NCI-H526 treated with DMSO at 0.1 percent for 48 hours (cell line): ENCODE measurements at places on chromosomes 2 and 18.

- DNase-seq: no peak
These were observed 76.8 kb downstream of the POLR1A start for GRCh38 chr2:86028766-86029381.

DNA sequence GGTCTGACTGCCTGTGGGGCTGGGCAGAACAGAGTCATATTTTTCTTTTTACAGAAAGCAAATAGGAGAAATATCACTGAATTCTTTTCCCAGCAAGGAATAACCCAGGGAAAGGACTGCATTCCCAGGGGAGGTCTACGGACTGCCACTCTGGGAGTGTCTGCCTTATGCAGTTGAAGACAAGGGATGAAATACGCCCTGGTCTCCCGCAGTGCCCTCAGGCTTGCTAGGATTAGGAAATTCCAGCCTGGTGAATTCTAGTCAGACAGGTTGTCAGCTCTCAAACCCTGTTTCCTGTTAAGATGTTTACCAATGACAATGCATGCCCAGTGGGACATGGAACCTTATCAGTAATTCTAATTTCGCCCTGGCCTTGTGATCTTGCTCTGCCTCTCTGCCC is 30.3 kb upstream of the PDK1 start:
- no peak for DNase-seq

DNA sequence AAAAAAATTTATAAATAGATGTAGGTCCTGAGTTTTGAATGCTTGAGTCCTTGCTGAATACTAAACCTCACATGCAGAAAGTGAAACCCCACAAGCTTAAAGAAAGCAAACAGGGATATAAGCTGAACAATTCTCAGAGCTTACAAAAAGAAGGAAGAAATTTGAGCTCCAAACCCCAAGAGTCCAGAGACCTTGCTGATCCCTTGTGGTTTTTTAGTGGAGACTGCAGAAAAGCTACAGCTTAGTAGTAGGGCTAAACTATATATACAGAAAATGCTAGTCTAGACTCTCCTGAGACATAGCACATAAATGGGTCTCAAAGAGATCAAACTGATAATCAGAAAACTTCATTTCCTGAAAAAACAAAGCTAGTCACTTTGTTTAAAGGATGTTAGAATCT is 1548.1 kb upstream of the ZEB2 start:
- no peak for DNase-seq

DNA sequence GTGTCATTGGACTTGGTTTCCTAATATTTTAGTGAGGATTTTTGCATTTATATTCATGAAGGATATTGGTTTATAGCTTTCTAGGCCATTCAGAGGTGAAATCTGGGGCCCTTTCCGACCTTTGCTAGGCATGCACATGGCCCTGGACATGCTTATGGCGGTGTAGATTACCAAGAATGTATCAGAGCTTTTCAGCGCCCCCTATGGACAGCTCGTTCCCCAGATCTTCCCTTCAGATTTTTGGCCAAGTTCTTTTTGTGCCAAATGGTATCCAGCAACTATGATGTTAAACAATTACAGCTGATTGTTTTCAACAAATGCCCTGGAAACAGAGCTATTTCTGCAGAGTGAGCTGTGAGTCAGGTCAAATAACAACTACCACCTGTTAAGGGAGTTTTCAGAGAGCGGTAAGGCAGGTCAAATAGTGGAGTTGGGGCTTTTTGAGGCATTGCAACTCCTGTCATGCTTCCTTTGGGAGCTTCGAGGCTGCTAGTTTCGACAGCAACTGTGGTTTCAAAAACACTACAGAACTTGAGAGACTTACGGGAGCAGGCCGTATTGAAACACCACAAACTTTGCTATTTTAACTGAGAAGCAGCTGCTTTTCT is 188.3 kb downstream of the ZNF516 start:
- no peak for DNase-seq

DNA sequence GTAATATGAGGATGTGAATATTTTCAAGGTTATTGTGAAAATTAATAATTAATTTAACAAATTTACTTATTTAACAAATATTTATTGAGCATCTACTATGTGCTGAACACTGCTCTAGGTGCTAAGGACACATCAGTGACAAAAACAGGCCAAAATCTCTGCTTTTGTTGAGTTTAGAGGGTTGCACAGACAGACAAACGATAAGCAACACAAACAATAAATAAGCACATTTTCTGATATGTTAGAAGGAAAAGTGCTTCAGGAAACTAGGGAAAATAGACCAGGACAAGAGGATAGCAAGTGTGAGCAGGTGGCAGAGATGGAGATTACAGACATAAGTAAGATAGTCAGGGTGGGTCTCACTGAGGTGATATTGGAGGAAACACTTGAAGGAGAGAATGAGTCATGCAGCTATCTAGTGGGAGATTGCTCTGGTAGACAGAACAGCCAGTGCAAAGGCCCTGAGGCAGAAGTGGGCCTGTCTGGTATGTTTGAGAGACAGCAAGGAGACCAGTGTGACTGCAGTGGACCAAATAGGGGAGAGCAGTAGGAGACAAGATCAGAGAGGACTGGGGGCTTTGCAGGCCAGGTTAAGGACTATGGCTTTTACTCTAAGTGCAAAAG is 38.3 kb downstream of the SFXN5 start:
- no peak for DNase-seq

GRCh38 chr2:11516984-11517648 is 16.7 kb upstream of the GREB1 start:
- no peak for DNase-seq

- no peak for DNase-seq
These were observed 46.0 kb downstream of the TNS1 start for GRCh38 chr2:217956586-217957457.

DNA sequence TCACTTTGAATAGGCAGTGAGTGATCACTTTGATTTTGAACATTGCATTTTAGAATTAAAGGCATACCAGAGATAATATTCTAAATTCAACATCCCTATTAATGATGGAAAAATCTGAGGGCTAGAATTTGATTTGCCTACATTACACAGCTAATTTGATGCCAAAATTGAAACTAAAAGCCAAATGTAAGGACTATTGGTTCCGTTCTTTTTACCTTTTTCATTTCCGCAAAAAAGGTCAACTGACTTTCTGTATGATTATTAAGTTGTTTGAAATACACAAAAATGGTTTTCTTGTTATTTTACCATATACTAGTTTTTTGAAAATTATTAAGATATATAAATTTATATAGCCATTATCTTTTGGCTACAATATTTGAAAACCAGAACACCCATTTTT is 117.5 kb downstream of the SCN3A start:
- DNase-seq: no peak

GRCh38 chr18:10924290-10924689 is 225.1 kb downstream of the PIEZO2 start:
- no peak for DNase-seq

DNA sequence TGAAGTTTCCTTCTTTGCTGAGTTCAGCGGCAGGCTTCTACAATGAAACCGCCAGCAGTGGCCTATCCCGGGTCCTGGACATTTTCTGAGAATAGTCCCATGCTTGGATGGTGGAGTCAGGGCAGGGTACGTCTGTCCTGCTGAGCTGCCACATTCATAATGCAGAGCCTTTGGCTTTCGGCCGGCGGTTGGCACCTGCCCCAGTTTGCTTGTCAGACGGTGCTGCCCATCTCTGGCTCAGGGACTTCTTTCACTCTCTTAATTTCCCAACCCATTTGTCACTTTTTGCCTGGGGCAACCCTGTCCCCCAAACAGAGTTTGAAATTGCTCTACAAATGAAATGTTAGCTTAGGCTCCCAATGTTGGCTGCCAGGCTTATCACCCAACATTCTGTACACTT is 57.2 kb downstream of the SOX11 start:
- DNase-seq: no peak

GRCh38 chr2:86285571-86285970 is 51.9 kb downstream of the REEP1 start:
- DNase-seq: no peak

DNA sequence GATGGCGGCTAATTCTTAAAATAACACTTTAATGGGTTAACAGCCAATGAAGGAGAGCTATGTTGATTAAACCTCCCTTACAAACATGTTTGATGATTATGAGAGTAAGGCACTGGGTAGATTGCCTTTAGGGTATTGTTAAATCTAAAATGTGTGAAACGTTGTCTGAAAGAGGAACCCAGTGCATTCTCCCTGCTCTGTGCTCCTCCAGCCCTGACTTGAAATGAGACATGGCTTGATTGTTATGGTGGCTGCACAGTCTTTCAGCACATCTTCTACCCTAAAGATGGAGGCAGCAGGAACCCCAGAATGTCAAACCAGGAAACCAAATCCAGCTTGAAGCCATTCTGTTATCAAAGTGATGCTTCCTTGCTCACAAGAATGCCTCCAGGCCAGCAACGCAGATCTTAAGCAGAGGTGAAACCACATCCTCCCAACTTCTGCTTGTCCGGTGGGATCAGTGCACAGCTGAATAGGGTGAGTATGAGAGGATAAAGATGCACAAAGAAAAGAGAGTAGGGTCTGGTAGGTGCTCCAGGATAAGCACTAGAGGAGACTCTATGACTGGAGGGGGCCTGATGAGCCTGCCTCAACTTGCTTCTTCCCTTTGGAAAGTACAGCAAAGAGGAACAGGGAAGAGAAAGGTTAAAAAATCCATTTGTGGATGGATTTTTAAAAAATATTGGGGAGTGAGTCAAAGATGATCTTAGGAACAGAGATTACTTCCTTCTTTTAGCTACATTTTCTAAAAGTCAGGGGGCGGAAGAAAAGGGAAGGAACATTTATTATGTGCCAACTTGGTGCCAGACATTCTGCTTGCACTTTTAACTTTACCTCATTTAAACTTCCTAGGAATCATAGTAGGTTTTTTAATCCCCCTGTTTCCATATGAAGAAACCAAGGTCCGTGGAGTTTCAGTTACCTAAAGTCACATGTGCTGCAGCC is 523.0 kb downstream of the TXNL1 start:
- no peak for DNase-seq

DNA sequence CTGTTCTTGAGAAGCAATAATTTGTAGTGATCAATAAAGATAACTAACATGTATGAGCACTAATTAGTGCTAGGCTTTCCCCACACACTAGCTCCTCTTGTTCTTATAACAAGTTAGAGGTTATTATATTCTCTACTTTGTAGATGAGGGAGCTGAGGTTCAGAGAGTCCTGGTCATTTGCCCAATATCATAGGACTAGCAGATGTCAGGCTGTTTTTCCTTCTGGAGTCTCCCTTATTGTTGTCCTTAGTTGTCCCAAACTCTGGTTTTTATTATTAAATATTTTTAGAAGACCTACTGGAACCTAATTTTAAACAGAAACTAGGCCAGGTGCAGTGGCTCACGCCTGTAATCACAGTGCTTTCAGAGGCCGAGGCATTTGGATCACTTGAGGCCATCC is 16.5 kb upstream of the TTC39C start:
- no peak for DNase-seq

- peak; percentile 77 for DNase-seq
These were observed 100.4 kb upstream of the DDX18 start for GRCh38 chr2:117714110-117714509.

DNA sequence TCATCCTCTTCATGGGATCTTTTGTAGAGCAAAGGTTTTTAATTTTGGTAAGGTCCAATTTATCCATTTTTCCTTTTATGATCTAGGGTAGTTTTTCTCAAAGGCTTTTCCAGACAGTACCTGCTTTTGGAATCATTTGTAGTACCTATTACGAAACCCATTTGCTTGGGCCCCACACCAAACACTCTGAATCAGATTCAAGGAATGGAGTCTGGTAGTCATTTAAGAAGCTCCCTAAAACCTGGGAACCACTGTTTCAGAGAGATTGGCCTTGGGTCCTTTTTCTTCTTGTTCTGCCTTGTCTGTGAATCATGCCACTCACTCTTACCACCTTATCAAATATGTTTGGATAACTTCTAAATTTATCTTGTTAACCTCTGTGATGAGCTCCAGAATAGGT is 40.3 kb downstream of the OSBPL6 start:
- no peak for DNase-seq

- no peak for DNase-seq
These were observed 110.6 kb downstream of the MSTN start for GRCh38 chr2:189951791-189952535.

- DNase-seq: no peak
These were observed 146.5 kb upstream of the RAB12 start for GRCh38 chr18:8462651-8463185.

- no peak for DNase-seq
These were observed 146.7 kb downstream of the RPIA start for GRCh38 chr2:88838165-88838635.

DNA sequence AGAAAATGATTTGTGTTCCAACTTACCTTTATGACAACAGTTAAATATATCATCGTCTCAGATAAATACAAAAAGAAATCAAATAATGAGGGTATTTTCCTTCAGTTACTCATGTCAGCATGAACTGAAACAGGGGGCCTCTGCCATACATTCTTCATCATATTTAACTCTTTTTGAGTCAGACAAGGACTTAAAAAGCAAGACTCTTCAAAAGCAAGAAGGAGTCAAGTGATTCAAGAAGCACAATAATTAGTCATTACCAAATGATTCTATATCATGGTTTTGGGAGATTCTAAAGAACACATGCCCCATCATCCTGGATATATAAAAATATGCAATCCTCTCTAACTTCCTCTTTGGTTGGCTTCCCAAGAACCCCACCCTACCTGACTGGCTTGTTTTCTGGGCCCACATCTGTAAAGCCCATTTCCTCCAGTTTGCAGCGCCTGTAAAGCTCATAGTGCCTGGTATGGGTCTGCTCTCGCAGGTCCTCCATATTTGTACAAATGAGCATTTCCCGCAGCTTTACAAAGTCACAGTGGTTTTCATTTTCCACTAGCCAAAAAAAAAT is 49.7 kb downstream of the SEPTIN10 start:
- DNase-seq: no peak

DNA sequence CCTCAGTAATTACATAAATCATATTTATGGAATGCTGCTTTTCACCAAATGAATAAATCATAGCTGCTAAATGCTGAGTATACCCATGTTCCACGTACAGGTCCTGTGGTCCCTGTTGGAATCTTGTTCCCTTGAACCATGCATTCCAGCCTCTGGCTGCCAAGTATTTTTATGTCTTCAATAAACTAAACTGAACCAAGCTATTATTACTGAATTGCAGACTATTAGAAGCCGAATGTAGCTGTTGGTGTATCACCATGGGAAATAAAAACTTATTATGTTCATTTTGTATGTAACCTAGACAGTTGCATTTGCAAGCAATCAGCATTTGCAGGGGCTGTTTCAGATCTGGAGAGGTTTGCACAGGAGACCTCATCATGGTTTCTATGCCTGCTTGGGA is 362.4 kb downstream of the ADCYAP1 start:
- no peak for DNase-seq

GRCh38 chr2:143906850-143907249 is 613.1 kb downstream of the ZEB2 start:
- no peak for DNase-seq

GRCh38 chr18:72672364-72673184 is 128.4 kb upstream of the CBLN2 start:
- no peak for DNase-seq

- no peak for DNase-seq
These were observed 29.5 kb downstream of the SCN2A start for GRCh38 chr2:165268754-165269153.

DNA sequence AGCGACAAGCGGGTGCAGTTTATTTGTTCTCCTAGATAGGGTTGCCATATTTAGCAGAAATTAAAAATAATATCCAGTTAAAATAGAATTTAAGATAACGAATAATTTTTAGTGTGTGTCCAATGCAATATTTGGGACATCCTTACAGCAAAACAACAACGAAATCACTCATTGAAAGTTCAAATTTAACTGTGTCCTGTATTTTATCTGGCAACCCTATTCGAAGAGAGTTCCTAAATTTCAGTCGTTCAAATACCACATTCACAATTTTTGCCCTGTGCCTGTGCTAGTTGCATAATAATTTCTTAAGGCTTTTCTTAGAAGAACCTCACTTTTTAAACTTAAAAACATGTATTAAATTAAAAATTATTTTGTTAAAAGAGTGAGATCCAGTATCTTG is 664 bp downstream of the DGUOK start:
- DNase-seq: no peak
